T-helper 1 cell (primary cell): ENCODE measurements at places on chromosomes 1 and 21.

- no peak for DNase-seq
Observed at GRCh38 chr1:225817611-225818061, 7.7 kb downstream of the EPHX1 start.

GRCh38 chr21:41627428-41627827, 119.5 kb upstream of the TMPRSS2 start:
- no peak for DNase-seq

DNA sequence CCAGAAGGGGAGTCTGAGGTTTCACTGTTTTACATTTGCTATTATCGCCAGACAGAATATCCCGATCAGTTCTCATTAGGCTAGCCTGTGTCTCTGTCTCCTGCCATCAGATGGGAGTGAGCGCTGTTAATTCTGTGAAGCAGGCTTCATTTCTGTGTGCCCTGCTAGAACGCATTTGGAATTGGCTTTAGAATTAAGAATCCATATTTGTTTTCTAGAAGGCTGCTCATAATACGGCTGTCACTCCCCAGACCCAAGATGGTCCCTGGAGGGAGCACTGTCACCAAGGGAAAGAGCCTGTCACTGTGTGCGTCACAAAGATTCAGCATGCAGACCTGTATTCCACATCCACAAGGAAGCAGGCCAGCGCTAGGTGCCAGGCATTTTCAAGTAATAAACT, 49.2 kb downstream of the CASQ2 start:
- no peak for DNase-seq

DNA sequence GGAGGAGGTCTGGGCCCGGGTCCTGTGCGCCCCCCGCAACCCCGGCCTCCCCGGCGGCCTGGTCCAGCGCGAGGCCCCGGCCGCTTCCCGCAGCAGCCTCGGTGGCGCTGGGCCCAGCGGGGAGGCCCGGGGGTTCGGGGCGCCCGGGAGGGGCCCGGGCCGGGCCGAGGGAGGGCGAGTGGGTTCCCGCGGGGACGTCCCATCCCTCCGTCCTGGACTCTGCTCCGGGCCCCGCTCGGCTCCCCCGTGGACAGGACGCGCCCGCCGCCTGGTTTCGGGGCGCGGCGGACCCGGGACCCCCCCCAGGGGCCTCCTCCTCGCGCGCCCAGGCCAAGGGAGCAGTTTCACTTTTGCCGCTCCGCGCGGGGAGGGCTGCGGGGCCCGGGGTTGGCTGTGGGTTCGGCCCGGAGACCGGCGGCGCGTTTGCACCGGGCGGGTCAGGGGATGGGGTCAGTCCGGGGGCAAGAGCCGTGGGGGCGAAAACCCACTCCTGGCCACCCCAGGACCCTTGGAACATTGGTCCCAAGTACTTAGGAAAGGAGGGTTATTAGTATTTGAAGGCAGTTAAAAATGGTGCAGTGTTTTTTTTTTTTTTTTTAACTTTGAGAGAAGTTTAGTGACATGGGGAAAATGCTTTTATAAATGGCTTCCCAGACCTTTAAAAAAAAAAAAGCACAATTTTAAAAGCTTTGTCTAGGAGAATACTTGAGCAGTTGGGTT, 677 bp downstream of the AGPAT3 start:
- DNase-seq = peak; percentile 50

DNA sequence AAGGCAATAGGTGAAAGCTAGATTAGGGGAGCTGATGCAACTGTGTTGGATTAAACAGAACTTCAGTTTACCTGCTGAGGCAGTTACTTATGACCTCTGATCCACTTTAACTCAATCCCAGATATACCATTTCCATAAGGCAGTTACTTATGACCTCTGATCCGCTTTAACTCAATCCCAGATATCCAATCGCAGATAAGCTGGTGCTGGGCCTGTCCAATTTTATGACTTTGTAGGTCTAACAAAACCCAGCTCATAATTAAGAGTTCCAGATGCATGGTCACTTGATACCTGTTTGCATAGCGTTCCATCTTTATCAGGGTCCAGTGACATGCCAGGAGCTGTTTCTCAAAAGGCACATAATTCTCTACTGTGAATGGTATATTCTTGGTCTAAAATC, 396.0 kb downstream of the AGBL4 start:
- DNase-seq = no peak

- DNase-seq = no peak
Observed at GRCh38 chr1:32733582-32734321, 31.2 kb upstream of the SYNC start.

DNA sequence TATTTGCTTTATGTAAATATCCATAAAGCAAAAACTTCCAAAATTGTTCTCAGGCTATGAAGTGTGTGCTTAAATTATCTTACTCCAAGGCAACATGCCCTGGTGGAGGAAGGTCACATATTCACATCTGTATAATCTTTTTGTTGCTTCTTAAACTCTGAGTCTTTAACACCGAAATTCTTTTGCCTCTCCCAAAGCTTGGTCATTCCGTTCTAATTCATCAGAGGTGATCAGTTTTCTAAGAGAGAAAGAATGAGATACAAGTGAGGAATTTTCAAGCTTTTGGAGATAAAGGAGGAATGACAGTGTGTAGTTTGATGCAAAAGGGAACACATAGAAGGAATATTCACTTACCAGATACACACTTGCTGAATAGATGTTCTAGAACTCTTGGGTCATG, 561.7 kb downstream of the LTN1 start:
- DNase-seq = no peak

GRCh38 chr1:205594846-205595245, 37.0 kb downstream of the ELK4 start:
- no peak for DNase-seq

GRCh38 chr1:202007304-202007703, 3.1 kb upstream of the ELF3 start:
- no peak for DNase-seq

DNA sequence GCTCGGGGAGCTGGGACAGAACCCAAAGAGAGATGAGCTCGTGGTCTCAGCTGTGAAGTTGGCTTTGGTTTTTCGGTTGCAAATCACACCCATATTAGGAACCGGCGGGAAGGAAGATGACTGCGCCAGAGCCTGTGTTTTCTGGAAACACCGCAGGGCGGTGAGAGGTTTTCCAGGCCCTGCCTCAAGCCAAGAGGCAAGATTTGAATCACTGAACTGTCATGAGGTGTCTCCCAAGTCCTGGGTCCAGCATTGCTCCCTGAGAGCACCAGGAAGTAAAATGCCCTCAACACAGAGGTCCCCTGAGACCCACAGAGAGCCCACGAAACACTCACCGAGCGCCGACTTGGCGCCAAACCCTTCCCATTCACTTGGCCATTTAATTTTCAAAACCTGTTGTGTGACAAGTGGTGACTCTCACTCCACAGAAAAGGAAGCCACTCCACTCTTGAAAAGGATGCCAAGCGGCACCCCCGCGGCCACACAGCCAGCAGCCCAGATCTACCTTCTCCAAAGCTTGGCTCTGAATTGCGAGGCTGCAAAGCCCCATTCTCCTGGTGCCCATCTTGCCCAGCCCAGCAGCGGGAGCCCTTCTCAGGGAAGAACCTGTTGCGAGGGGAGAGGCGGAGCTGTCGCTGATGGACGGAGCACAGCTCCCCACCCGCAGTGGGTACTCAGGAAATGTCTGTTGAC, 99.0 kb upstream of the RUNX3 start:
- no peak for DNase-seq

GRCh38 chr1:69073176-69073575, 494.5 kb upstream of the LRRC7 start:
- DNase-seq = no peak

DNA sequence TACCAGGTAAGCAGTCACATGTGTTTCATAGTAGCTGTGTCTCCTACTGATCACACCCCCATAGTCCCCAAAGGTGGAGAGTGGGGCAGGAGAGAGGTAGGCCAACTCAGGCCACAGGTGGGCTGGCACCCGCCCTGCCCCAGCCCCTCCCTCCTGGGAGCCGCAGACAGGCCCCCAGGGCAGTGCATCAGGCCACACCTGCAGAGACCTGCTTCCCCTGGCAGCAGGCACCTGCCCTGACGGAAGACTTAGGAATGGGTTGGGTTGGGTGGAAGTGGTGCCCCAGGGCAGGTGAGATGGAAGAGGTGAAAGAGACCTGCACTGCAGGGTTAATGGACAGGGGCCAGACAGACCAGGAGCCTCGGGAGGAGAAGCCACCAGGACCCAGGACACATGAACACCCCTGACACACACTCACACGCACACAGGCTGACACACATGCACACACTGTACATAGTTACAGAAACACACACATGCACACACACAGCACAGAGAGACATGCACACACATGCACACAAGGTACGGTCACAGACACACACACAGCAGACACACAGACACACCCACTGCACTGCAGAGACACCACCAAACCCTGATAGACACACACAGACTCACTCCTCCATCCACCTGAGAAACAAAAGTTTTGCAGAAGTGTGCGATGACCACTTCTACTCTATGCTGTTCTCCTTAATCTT, 1.7 kb upstream of the COL18A1 start:
- peak; percentile 4 for DNase-seq

GRCh38 chr1:2019571-2020309, 595 bp downstream of the GABRD start:
- no peak for DNase-seq
